ENCODE measurements at places on chromosomes 5 and 9.

DNA sequence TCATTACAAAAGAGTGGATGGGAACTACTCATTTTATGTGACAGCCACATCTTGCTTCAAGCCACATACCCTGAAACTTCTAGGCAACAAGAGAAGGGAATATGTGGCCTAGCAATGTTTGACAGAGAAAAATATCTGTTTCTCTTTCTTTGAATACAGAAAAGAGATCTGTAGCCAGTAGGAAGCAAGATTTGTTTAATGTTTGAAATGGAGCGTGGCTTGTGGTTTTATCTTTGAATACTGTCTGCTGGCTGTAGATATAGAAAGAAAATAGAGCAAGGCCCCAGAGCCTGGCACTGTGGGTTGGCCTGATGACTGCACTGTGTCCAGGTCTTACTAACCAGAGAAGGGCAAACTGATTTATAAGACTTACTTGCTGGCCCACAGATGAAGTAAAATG is 133.8 kb downstream of the ARHGEF28 start:
- no peak for DNase-seq

DNA sequence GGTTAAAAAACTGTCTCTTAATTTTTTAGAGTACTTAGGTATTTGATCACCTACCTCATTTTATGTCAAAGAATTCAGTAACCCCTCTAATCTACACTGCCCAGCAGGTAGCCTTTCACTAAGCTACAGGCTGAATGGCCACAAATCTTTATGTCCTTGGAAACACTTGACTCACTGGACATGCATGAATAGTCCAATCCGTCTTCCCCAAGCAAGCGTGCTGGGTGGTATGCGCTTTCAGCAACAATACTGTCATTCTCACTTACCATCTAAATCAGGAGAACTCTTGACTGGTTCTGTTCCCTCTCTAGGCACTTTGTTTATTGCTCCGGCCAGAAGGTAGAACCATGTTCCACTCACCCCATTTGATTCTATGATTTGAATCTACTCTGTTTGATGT is 73.1 kb downstream of the TRPM3 start:
- peak; percentile 3 for DNase-seq

DNA sequence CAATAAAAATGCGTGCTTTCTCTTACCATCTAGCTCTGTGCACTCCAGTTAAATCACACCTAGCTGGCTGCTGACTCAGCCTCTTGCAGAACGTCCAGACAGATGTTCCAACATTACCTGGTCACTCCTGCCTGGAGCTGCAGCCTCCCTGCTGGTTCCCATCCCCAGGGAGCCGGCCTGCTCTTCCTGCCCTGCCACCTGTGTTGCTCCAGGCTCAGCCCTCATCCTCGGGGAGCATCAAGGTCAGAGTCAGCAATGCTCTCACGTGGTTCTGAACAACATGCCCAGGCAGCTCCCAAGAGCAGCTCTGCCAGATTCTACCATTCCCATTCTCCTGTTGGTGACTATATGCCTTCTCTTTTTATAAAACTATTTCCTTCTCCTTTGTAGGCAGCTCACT is 81.3 kb downstream of the GADD45G start:
- no peak for DNase-seq

DNA sequence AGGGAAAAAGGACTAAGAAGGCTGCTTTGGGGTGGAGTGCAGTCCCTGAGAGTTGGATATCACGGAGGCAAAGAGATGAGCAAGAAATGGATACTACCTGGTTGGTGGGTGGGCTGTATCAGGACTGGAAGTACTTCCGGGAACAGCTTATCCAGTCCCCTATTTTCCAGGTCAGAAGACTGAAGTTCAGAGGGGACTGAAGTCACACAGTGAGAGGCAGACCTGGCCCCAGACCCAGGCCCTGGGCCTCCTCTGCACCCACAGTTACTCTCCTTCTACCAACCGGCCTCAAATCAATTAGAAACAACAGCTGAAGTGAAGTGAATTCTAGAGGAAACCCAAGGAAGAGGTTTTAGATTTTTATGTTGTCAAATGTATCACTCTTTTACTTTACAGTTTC is 93.6 kb upstream of the ALDH1B1 start:
- DNase-seq: no peak

DNA sequence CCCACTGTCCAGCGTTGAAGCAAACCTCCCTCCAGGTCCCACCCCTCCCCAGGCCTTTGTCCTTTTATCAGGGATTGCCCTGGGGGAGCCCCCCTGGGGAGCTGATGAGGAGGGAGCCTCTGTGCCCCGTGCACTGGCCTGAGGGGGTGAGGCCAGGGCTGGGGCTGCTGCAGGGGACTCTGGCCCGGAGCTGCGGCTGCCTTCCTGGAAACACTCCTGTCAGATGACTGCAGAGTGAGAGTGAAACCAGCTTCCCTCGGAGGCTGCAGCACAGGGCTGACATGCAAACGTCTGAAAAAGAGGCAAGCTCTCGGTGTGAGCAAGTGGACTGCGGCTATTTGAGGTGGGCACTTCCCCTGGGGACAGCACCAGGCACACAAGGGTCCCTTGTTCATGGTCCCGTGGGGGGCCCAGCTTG is 4.6 kb upstream of the TRAF2 start:
- no peak for DNase-seq

DNA sequence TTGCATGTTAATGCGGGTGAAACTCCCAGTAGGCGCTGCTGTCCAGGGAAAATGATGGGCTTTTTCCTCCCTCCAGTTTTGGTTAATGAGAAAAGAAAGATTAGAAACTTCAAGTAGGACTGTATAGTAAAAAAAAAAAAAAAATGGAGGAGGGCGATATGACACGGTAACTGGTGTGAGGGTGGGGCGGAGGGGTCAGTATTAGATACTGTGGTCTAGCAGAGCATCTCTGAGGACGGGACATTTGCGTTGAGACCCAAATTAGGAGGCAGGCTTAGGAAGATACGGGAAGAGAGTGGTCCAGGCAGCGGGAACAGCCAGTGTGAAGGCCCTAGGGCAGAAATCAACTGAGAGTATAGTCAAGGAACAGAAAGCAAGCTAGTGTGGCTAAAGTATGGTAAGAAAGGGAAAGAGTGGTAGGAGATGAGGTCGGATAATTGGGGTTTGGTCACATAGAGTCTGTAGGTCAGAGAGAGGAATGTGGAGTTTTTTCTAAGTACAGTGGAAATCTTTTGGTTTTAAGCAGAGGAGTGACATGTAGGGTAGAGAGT is 707 bp downstream of the RMND5B start:
- no peak for DNase-seq

- no peak for DNase-seq
These were observed 45.9 kb downstream of the PSD2 start for GRCh38 chr5:139841549-139841948.

GRCh38 chr9:94951324-94952135 is 225.0 kb downstream of the AOPEP start:
- no peak for DNase-seq

- DNase-seq: no peak
These were observed 13.6 kb upstream of the SHB start for GRCh38 chr9:38082446-38083287.

- no peak for DNase-seq
These were observed 85.4 kb upstream of the CPEB4 start for GRCh38 chr5:173802670-173803165.

DNA sequence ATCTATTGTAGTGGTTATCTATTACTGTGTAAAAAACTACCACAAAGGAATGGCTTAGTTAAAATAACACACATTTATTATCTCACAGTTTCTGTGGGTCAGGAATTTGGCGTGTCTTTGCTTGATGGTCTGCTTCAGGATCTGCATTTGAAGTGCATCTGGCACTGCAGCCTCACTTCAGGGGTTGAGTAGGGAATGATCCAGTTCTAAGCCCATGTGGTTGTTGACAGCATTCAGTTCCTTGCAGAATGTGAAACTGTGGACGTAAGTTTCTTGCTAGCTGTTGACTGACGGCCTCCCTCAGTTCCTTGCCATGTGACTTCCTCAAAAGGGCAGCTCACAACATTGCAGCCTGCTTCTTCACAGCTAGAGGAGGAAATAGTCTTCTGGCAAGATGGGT is 2.1 kb upstream of the OGN start:
- DNase-seq: no peak

DNA sequence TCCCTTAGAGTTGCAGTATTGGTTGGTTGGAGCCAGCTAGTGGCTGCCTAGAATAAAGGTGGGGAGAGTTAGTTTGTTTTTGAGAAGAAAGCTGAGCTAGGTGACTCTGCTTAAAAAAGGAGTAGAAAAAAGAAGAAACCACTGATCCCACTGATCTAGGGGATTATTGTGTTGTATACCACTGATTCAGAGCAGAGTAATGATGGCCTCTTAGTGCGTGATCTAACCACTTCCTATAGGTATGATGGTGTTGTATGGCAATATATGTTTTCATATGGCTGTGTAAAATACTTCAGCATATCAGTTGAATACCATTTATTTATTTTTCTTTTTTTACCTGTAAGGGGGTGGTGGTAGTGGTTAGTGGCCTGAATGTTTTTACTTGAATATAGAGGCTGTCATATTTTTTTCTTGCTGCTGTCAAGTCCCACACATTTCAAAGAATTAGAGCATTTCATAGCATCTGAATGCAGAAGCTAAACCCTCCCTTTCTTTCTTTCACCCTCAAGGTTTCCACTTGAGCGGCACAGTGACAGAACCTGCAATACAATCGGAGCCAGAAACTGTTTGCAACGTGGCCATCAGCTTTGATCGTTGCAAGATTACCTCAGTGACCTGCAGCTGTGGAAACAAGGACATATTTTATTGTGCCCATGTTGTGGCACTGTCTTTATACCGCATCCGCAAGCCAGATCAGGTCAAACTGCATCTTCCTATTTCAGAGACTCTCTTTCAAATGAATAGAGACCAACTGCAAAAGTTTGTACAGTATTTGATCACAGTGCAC is 140.3 kb downstream of the ZSWIM6 start:
- DNase-seq: no peak

DNA sequence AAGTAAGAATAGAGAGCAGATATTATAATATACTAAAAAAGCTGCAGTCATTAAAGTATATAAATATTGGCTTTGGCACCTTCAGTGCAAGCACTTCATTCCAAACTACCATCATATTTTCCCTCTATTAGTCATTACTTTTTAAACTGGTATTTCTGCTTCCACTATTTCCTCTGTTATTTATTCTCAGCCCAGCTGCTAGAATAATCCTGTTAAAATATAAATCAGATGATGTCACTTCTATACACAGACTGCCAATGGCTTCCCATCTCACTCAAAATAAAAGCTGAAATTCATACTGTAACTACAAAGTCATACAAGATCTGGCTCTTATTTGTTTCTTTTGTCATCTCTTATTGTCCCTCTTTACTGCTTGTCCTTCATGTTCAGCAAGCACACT is 432.9 kb downstream of the TLE4 start:
- no peak for DNase-seq

- no peak for DNase-seq
These were observed 12.7 kb downstream of the ABLIM3 start for GRCh38 chr5:149153751-149154610.

GRCh38 chr5:108196276-108196675 is 185.6 kb downstream of the FBXL17 start:
- DNase-seq: no peak

DNA sequence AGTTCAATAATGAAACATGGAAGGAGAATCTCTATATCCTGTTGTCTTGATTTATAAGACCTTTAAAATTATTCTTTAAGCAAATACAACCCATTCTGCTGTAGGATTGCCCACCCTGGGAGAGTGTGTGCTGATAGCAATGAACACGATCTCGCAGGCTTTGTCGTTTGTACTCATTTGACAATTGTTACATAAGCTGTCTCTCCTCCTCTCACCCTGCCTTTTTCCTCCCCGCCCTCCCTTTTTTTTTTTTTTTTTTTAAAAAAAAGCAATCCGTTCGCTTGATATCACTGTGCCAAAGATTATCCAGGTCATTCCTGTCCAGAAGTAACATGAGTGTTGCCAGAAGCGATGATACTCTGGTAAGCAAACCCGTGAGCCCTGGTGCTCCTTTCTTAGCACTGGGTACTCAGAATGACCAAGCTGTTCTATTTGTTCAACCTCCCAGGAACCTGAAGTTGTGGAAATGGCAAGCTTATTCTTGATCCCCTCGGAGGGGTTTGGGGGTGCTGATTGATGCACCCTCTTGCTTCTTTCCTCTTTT is 82.7 kb upstream of the CTSL start:
- DNase-seq: no peak

- no peak for DNase-seq
These were observed 482.1 kb upstream of the ZNF608 start for GRCh38 chr5:125228363-125229070.

DNA sequence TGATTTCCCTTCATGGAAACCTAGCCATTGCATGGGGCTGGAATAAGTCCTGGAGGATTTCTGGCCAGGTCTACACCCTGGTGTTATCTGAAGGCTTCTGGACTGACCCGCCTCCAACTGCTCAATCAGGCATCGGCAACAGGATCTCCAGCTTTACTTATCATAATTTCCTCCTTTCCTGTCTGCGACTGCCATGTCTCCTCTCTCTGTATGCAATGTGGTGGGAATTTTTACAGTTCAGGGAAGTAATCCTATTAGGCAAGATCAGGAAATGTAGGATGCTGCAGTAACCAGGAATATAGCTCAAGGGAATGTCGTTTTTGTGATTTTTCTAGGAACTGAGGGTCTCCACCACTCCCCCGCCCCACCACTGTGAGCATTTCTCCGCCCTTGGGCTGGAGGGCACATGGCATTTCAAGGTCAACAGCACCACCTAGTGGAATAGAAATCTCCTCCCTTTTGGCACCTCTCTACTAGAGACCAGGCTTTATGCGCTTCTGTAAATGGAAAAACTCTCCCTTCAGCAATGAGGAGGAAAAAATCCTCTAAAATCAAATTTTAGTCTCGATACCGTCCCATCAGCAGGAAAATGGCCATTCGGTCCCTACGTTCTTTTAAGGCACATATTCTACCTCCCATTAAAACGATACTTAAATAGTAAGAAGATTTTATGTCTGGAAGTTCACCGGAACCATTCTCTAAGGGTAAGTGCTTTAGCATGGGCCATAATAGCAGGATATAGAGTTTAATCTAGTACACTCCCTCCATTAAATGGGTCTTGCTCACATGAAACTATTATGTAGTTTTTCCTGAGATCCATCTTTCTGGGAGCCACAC is 93.0 kb downstream of the YTHDC2 start:
- DNase-seq: peak; percentile 22

GRCh38 chr5:135307143-135307903 is 91.7 kb downstream of the MACROH2A1 start:
- no peak for DNase-seq

DNA sequence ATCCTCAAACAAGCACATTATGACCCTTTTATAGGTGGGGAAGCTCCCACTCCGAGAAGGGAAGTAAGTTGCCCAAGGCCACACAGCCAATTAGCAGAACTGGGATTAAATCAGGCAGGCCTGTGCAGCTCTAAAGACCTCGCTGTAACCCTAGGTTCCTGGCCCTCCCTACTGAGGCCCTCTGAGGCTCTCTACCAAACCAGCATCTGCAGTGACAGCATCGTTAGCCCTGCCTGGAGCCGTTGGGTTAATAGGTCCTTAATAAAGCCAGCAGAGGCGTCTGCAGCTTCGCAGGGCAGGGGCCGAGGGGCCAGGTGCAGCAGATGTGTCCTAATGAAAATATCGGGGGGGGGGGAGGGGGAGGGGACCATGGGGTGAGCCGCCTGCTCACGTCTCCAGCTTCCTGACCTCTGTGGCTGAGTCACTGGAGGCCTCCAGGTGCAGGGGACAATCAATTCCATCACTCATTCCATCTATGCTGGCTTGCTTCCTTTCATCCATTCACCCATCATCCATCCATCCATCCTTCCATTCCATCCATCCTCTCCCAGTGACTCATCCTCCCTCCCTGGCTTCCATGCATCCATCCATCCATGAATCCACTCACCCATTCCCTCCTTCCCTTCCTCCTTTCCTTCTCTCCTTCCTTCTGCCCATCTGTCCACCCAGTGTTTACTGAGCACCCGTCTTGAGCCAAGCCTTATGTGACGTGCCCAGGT is 203.9 kb downstream of the C9orf50 start:
- no peak for DNase-seq

- no peak for DNase-seq
These were observed 129.9 kb downstream of the PDZD2 start for GRCh38 chr5:31768784-31769183.
